Choroid plexus epithelial cell (primary cell): ENCODE measurements at places on chromosomes 1 and 21.

GRCh38 chr1:245142171-245142798 is 12.5 kb upstream of the KIF26B start:
- no peak for DNase-seq

DNA sequence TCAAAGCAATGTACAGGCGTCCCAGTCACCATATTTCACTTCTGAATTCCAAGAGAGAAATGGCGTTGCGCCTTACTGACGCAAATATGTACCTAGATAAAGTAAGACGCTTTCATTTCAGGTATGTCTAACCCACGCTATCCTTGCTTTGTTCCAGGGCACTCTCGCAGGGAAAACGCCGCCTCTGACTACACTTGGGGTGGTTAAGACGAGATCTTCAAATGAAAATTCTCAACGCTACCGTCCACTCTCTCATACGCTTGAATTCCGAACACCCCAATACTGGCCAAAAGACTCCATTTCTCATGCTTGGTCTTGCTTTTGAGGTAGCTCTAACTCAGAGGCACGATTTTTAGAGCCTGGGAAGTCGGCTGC is 736 bp upstream of the ZMPSTE24 start:
- no peak for DNase-seq

DNA sequence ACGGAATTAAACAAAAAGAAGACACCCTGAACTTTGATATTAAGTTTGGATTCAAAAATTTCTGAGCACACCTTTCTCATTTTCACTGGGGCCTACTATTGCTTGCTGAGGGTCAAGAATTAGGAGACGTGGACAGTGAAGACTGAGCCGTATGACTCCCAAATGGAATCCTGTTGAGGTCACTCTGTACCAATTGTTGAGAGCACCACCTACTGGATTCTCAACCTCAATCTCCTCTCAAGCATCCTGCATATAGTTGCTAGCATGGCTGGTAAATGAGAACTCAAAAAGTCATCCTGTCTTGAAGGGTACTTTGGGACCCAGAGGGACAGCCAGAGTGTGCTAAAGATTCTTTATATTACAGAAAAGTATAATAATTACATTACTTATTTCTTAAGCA is 20.2 kb upstream of the MTR start:
- DNase-seq = peak; percentile 57

DNA sequence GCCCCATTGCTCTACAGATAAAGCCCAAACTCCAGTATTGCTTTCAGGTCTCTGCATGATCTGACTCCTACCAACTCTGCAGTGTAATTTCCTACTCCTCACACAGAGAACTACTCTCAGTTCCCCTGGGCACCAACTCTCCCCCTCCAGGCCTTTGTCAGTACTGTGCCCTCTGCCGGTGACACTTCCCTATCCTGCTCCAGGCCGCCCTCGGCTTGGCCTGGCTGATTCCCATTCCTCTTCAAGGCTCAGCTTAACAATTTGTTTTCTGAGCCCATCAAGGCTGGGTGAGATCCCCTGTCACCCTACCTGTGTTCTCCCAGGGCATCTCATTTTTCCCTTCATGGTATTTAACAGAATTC is 2.6 kb downstream of the SLAMF8 start:
- no peak for DNase-seq

- DNase-seq = no peak
These were observed 3.6 kb downstream of the C1orf174 start for GRCh38 chr1:3896396-3897000.

GRCh38 chr1:54404939-54405897 is 976 bp downstream of the SSBP3 start:
- no peak for DNase-seq

GRCh38 chr1:92277105-92277723 is 21.6 kb downstream of the GLMN start:
- peak; percentile 15 for DNase-seq

DNA sequence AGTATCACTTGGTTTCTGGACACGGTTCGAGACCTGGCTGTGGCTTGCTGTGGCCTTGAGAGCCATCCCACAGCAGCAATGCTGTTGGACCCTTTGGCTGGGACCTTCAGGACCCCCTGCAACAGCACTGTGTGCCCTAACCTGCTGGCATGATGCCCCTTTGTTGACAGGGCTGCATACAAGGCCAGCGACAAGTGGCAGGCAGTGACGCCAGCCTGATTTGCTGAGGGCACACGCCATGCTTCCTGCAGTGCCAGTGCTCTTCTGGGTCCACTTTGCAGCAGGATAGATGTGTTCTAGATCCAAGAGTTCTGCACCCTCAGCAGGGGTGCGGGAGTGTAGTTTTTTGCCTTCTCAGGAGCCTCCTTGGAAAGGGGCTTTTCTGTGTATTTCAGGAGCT is 32.8 kb downstream of the COQ8A start:
- DNase-seq = no peak

GRCh38 chr1:21244986-21245687 is 45.1 kb downstream of the ECE1 start:
- no peak for DNase-seq

GRCh38 chr1:27010226-27010994 is 2.2 kb downstream of the TENT5B start:
- no peak for DNase-seq

GRCh38 chr21:31927689-31928353 is 55.0 kb downstream of the HUNK start:
- DNase-seq = no peak

DNA sequence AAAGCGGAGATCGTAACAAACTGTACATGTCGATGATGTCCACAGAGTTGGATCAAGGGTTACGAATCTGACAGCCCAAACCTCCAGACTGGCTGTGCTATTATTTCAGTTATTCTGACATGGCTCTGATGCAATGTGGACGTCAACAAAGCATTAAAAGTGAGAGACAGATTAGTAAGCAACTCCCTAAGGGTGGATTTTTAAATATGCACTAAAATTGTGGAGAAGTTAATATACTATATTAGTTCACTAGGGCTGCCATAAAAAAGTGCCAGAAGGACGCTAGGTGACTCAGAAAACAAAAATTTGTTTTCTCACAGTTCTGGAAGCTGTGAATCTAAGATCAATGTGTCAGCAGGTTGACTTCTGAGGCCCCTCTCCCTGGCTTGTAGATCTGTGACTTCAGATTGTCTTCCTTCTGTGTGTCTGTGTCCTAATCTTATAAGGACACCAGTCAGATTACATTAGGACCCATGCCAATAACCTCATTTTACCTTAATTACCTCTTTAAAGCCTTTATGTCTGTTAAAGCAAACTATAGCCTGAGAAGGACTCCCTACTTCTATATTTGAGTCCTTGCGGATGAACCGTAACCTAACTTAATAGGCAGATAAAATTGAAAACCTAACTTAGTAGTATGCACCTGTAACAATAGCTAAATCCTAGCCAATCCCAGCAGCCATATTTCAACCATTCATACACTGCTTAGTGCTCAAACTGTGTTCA is 66.0 kb upstream of the BACH1 start:
- DNase-seq = peak; percentile 73

DNA sequence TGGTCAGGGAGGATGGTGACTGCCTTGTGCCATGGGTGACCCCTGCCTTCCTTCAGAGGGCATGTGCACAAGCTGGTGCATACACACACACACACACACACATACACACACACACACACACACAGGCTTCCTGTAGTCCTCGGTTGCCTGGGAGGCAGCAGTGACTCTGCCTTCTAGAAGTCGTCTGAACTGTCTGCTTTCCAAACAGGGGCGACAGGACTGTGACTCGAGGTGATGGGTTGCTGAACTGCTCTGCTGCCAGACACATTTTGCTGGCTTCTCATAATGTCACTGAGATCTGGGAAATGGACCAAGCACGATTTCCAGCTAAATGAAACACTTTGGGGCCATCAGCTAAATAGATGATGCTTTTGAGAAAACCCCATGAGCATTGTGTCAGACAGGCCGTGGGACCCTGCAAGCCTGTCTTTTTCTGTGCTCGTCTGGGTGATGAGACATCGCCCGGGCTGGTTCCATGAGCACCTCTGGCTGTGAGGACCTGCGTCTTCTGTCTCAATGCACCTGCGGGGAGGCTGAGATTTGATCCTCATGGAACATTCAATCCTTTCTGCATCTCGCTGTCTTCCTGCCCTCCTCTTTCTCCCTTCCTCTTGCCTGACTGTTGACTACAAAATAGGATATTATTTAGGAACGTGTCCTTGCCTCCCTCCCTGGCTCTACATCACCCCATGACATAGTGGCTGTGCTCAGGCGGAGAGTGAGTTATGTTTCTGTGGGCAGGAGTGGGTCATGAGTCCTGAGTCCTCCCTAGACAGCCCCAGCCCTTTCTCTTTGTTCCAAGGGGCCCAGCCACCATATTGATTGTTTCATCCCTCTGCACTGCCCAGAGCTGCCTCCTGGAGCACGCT is 436.8 kb downstream of the CAMTA1 start:
- peak; percentile 23 for DNase-seq

GRCh38 chr21:39852726-39853500 is 14.3 kb upstream of the PCP4 start:
- DNase-seq = no peak

DNA sequence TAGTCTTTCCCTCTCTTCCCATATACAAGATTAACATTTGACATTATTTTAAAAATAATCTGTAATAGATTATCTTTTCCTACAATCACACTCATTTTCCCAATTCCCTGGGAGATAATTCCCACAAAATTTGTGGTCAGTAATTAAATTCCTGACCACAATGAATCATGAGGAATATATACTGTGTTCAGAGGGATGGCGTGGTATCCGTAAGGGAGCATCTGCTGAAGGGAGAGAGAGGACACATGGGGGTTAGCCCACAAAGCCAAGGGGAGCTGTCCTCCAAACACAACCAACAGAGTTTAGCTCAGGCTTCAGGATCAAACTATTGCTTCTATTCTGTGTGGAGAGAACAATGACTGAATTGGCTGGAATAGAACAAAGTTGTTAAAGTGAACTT is 57.1 kb upstream of the PPP2R5A start:
- no peak for DNase-seq

GRCh38 chr1:215890438-215890837 is 323.3 kb downstream of the KCTD3 start:
- DNase-seq = no peak

DNA sequence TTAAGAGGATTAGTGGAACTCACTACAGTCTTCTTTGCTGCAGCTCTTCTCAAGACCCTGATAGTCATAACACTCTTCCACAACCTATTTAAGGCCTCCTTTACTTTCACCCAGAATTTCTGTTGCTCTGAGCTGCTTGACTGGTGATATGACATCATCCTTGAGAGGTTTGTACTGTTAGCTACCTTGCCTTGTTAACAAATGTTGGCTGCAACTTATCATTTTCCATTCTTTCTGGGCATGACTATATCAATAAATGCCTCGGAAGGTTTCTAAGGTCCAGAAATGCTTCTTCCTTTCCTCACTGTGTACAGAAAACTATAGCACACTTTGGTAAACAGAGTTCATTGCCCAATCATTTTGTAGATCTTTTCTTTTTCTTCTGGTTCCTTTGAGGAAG is 1292.2 kb upstream of the TMPRSS15 start:
- no peak for DNase-seq

- DNase-seq = no peak
These were observed 89.0 kb downstream of the NFIA start for GRCh38 chr1:61171346-61171745.
